Cerebellar cortex (tissue), 1 donor: ENCODE measurements at places on chromosomes 2 and 18.

DNA sequence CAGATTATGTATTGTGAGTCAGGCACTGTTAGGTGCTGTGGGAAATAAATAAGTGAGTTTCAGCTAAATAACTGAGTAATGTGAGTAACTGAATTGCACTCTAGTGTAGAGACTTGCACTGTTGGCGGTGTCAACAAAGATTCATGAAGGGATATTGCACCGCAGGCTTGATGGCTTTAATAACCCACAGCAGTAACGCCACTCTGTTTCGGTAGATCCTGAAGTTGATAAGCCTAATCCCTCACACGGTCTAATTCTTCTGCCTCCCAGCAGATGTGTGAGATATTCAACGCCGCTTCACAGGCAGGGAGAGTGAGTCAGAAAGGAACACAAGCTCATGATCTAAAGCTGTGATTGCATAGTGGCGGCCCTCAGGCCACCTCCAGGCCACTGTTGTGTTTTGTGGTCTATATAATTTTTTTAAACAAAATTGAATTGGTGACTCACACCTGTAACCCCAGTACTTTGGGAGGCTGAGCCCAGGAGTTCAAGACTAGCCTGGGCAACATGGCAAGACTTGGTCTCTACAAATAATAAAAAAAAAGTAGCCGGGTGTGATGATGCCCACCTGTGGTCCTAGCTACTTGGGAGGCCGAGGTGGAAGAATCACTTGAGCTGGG, 94.3 kb downstream of the LIPG start:
- no peak for DNase-seq

DNA sequence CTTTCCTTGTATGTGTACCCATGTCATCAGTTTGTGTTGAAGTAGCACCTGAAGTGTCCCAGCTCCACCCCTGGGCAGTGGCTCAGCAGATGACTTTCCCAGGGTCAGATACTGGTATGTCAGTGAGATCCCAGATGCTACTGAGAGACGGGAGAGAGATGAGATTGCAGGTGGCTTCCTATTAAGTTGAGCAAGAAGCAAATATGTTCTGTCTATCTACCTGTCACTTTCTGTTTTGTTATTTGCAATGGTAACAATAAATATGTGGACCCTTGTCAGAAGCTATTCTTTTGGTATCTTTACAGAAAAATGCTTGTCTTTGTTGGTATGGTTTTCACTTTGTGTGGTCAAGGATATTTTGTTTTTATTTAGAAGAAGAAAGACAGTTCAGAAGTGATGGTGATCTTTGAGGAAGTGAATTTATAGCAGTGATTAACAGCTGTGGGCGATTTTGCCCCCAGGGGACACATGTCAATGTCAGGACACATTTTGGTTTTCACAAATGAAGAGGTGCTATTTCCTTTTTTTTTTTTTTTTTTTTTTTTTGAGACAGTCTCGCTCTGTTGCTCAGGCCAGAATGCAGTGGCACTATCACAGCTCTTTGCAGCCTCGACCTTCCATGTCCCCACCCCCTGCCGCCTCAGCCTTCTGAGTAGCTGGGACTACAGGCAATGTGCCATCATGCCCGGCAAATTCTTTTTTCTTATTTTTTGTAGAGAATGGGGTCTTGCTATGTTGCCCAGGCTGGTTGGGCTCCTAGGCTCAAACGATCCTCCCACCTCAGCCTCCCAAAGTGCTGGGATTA, 21.4 kb downstream of the MGAT5 start:
- no peak for DNase-seq

DNA sequence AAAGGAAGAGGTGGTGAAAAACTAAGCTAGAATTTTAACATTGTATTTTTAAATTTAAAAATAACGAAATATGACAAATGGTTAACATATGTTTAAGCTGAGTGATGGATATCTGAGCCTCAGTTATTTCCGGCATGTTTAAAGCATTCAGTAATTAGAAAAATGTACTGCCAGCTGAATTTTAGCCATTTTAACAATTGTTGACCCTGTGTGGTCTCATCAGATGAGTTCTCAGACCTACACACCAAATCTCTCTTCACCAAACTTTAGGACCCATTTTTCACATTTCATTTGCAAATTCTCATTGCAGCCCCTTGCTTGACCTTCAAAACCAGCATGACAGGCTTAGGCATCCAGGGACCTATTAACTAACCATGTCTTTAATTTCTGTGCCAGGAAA, 91.5 kb upstream of the RGPD4 start:
- DNase-seq, result no peak

DNA sequence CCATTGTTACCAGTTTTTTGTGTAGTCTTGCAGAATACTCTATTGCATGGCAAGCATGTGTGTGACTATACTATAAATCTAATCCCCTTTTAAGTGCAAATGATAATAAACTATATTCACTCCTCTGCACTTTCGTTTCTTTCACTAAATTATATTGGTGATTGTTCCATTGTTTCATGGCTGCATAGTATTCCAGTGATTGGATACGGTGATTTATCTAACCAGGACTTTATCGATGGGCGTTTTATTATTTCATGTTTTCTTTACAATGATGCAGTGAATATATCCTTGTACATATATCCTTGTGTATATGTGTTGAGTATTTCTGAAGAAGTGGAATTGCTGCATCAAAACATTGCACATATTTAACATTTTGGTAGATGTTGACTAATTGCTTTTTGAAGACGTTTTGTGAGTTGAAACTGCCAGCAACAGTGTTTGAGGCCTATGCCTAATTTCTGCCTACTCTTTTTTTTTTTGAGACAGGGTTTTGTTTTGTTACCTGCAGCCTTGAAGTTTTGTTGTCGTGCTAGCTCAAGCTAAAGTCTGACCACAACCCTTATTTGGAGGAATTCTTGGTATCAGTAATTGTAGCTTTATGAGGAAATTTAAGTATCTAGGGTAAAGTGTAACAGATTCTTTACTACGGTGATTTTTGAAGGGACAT, 2.7 kb downstream of the MIB1 start:
- DNase-seq, result no peak

DNA sequence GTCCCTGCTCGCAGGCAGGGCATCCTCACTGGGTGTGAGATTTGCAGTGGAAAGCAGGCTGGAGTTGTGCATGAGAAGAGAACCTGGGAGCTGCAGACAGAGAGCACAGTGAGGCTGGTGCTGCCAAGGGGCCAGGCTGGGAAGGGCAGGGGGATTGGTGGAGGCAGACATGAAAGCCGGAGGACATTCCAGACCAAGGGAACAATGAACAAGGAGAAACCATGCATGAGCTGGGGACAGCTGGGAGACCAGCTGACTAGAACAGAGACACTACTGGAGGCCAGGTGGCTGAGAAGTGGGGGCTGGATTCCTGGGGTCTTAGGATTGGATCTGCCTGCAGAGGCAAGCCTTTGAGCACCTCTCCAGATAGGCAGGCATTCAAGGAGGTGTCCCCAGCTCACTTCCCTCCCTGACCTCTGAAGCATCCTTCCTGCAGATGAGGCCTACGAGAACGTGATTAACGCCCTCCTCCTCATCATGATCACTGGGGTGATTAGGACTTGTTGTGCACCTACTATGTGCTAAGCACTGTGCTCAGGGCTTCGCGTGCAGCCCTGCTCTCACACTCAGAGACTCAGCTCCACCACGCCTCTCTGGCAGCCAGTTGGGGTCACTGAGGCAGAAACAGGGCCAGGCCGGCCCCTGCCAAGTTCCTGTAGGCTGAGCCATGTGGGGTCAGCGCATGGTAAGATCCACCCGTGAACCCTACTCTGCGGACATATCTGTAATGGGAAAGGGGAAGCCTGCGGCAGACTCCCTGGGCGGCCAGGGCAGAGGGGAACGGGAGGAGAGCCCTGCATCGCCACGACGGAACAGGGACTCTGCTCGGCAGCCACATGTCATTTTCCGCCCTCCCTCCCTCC, 74.8 kb upstream of the SLC66A3 start:
- DNase-seq, result no peak

- DNase-seq, result no peak
Measured at GRCh38 chr18:45871431-45872084, 46.1 kb downstream of the SIGLEC15 start.

- DNase-seq, result no peak
Measured at GRCh38 chr2:237541243-237541642, 25.1 kb upstream of the PRLH start.

GRCh38 chr2:166627893-166628292, 133.8 kb upstream of the SCN7A start:
- DNase-seq, result no peak

GRCh38 chr2:174662859-174663258, 65.3 kb upstream of the WIPF1 start:
- DNase-seq, result no peak

DNA sequence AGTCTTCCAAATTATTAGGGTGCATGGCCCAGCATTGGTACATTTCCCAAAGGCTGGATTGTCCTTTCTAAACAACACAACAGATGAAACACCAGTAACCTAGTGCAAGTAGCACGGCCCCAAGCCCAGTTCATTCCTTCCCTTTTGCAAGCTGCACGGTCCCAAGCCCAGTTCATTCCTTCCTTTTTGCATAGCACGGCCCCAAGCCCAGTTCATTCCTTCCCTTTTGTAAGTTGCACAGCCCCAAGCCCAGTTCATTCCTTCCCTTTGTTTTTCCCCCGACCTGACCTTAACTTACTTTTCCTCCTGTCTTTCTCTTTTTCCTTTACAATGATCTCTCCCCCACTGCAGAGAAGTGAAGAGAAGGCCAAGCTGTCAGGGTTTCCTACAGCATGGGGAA, 60.9 kb downstream of the C18orf63 start:
- DNase-seq, result no peak
